ENCODE measurements at places on chromosomes 12 and 14. TPM values are rescaled to one million over a fixed set of nuclear protein-coding genes. Genes with fewer than 3 reads are reported as not detected.
A peak's percentile ranks its signal among the peaks of the same experiment; 100 is the strongest.

GRCh38 chr14:54935958-54936357, 33.3 kb upstream of the GCH1 start:
- H3K4me3 ChIP-seq: no peak overlapping the region
- no peak for DNase-seq
- peaks cover 3% of the 10 kb centered on the region for H3K36me3 ChIP-seq
- no peaks in the 10 kb centered on the region for H3K27me3 ChIP-seq

DNA sequence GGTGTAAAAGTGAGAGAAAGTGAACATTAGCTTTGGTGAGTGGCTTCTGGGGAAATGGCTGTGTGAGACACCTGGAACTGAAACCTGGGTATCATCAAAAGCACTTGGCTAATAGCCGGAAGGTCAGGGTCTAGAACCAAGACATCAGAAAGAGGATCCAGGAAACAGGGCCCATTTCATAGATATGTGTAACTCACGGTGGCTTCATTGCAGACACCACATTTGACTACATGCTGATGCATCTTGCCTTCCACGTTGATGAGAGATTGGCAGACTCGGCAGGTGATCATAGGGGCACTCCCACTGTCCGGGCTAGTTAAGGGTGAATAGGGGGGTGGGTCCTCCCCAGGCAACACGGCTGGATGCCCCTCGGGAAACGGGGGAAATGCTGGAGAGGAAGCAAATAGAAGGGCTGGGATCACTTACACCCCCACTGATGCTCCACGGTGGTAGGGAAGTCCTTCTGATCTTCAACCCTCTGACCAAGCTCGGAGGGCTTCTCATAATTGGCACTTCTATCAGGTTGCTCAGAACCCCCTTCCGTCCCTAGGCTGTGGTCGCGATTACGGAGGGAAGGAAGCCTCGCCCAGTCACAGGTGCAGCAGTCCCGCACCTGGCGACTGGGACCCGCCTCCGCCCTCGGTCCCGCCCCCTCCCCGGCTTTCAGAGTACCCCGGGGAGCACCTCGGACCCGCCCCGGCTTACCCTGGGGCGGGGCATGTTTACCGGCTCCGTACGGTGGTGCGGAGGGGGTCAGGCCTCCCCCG, 593 bp downstream of the PIP4P1 start:
- H3K4me3 ChIP-seq: peak overlapping the region; percentile 79
- H3K27ac ChIP-seq: peak overlapping the region; percentile 85
- peaks cover 24% of the 10 kb centered on the region for H3K36me3 ChIP-seq
- peak; percentile 75 for DNase-seq
- peaks cover 10% of the 10 kb centered on the region for H3K4me1 ChIP-seq
- H3K27me3 ChIP-seq: no peaks in the 10 kb centered on the region

DNA sequence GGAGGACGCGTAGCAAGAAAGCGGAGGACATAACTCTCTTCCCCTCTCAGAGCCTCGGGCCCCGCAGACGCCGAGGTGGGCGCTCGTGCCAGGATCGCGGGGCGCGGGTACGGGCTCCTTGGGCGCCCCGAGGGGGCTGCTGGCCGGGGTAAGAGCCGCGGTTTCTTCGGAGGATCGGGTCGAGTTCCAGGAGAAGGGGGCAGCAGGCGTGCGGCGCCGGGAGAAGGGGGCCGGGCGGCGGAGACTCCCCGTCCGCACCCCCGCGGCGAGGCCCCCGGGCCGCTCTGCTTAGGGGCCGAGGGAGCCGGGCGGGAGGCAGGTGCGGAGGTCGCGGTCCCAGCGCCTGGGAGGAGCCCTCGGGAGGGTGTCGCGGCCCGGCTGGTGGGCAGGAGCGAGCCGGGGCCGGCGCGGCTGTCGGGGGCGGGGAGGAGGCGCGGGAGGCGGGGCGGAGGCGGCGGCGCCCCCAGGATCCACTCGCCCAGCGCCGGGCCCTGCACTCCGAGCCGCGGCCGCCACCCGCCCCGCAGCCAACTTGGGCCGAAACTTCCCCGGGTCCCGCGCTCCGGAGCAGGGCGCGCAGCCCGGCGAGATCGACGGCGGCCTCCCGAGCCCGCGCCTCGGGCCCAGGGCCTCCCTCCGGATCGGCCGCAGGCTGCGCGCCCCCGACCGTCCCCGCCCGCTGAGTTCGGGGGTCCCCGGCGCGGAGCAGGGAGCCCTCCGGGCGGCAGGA, 64.4 kb downstream of the FBXL14 start:
- peaks cover 5% of the 10 kb centered on the region for H3K4me1 ChIP-seq
- peaks cover 78% of the 10 kb centered on the region for H3K27me3 ChIP-seq
- H3K4me3 ChIP-seq: peak overlapping the region; percentile 74

DNA sequence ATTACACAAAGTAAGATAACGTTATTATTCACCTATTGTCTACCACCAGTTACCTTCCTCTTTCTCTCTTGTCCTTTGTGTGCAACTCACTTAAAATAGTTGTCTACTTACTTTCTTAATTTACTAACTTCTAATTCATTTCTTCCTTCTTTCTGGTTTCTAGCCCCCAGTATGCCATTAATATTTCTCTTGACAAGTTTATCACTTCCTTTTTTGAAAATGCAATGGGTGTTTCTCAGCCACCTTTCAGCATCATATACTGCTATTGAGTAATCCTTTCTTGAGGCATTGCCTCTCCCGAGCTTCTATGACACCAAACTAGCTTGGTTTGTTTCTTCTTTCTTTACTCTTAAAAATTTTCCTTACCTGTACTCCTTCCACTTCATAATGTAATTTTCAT, 633.6 kb downstream of the TMTC2 start:
- no peak for DNase-seq
- no peaks in the 10 kb centered on the region for H3K27me3 ChIP-seq
- no peaks in the 10 kb centered on the region for H3K36me3 ChIP-seq
- H3K4me1 ChIP-seq: no peaks in the 10 kb centered on the region
- H3K4me3 ChIP-seq: no peak overlapping the region

GRCh38 chr12:116274551-116275375, 2.7 kb downstream of the MED13L start:
- no peaks in the 10 kb centered on the region for H3K4me1 ChIP-seq
- H3K27ac ChIP-seq: no peak overlapping the region
- no peaks in the 10 kb centered on the region for H3K27me3 ChIP-seq
- no peak overlapping the region for H3K4me3 ChIP-seq
- DNase-seq: no peak
- no peaks in the 10 kb centered on the region for H3K36me3 ChIP-seq

- H3K4me1 ChIP-seq: no peaks in the 10 kb centered on the region
- no peak overlapping the region for H3K4me3 ChIP-seq
- H3K27me3 ChIP-seq: no peaks in the 10 kb centered on the region
- no peak overlapping the region for H3K27ac ChIP-seq
- DNase-seq: no peak
Observed at GRCh38 chr12:112904571-112904970, 2.2 kb upstream of the OAS1 start.

GRCh38 chr14:90760591-90761316, 55.5 kb downstream of the TTC7B start:
- peaks cover 11% of the 10 kb centered on the region for H3K4me1 ChIP-seq
- H3K27me3 ChIP-seq: peaks cover 3% of the 10 kb centered on the region
- H3K27ac ChIP-seq: no peak overlapping the region
- H3K4me3 ChIP-seq: no peak overlapping the region
- no peaks in the 10 kb centered on the region for H3K36me3 ChIP-seq
- peak; percentile 51 for DNase-seq

DNA sequence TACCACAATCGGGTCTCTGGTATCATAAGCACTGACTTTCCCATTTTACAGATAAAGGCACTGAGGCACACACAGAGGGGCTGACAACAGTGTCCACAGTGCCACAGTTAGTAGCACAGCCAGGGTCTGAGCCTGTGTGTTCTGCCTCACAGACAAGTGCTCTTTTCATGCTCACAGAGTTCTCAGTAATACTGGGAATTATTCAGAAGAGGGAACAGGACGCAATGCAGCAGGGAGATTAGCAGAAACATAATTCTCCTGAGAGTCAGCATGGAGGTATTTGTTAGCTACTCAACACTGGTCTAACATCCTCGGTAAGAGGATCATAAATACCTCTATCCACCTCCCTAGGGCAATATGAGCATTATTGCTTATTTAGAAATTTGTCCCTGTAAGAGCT, 219.3 kb upstream of the EEA1 start:
- DNase-seq: no peak
- no peak overlapping the region for H3K4me3 ChIP-seq
- H3K27me3 ChIP-seq: no peaks in the 10 kb centered on the region
- H3K36me3 ChIP-seq: no peaks in the 10 kb centered on the region

- no peak overlapping the region for H3K4me3 ChIP-seq
- no peak for DNase-seq
- H3K27ac ChIP-seq: no peak overlapping the region
- no peaks in the 10 kb centered on the region for H3K4me1 ChIP-seq
- H3K27me3 ChIP-seq: no peaks in the 10 kb centered on the region
- H3K36me3 ChIP-seq: no peaks in the 10 kb centered on the region
Observed at GRCh38 chr14:50123062-50123461, 6.7 kb upstream of the VCPKMT start.

DNA sequence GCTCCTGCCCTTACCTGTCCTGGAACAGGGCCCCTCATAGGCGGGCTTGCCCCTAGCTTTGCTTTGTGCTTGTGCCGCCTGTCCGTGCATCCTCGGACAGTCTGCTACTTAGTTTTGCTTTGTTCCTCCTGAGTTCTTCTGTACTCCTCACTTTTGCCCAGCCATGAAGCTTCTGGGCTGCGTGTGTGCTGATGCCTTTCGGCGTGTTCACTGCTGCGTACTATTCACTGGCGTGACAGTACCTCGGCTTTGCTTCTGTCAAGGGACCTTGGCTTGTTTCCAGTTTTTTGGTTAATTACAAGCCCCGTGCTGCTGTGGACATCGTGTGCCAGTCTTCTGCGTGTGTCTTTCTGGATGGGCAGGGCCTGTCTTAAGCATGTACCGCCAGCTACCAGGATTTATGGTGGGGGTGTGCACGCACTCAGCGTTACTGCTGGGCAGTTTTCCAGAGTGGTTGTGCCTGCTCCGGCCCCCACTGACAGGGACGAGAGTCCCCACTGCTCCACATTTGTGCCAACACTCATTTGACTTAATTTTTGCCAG, 2.5 kb downstream of the PACS2 start:
- H3K27ac ChIP-seq: no peak overlapping the region
- H3K27me3 ChIP-seq: 0 out of 2 replicates have a peak, but pooled peaks cover 4% of the 10 kb centered on the region
- peaks cover 3% of the 10 kb centered on the region for H3K4me1 ChIP-seq
- no peak overlapping the region for H3K4me3 ChIP-seq
- H3K36me3 ChIP-seq: no peaks in the 10 kb centered on the region
- DNase-seq: no peak

DNA sequence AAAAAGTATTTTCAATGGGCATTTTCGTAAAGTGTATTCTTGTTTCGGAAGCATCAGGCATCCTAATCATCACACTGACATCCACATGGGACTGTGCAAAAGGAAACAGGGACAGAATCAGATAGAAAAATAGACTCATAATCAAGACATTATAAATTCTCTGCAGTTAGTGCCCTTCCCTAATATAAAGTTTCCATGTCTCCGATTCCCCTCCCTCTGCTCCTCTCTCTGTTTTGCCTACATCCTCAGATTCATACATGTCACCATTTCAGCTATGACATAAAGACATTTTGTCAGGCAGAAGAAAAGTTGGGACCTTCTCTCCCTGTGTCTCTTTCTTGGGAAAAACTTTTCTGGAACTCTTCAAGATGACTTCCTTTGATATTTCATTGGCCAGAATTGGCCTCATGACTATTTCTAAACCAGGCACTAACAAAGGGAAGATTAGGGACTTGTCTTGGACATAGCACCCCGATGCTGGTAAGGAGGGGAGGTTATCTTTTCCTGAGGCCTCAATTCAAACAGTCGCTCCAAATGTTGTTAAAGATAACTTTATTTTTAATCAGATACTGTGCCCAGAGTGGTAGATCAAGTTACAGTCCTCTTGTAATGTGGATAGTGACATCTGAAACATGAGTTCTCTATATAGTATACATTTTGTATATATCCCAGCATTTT, 212.1 kb upstream of the BTG1 start:
- no peaks in the 10 kb centered on the region for H3K4me1 ChIP-seq
- H3K27ac ChIP-seq: no peak overlapping the region
- no peaks in the 10 kb centered on the region for H3K36me3 ChIP-seq
- H3K4me3 ChIP-seq: no peak overlapping the region
- no peaks in the 10 kb centered on the region for H3K27me3 ChIP-seq
- no peak for DNase-seq

GRCh38 chr12:87982208-87982607, 47.0 kb downstream of the C12orf50 start:
- H3K27ac ChIP-seq: no peak overlapping the region
- H3K36me3 ChIP-seq: no peaks in the 10 kb centered on the region
- H3K4me1 ChIP-seq: no peaks in the 10 kb centered on the region

DNA sequence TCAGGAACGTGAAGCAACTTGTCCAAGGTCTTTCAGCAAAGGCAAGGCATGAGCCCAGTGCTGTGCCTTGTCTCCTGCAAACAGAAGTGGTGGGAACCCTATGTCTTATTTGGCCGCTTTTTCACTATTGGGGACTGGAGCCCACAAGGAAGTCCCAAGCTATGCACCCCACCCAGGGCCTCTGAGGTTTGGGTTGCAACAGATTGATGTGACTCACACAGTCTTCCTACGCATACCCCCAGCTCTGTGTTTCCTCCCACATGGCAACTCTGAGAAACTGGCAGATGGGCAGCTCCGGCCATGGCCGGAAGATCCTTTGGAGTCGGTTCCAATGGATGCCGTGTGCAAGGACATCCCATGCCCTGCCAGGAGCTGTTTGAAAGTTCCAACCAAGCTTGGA, 28.3 kb upstream of the CMKLR1 start:
- no peaks in the 10 kb centered on the region for H3K4me1 ChIP-seq
- DNase-seq: no peak
- no peak overlapping the region for H3K4me3 ChIP-seq
- no peaks in the 10 kb centered on the region for H3K36me3 ChIP-seq
- no peak overlapping the region for H3K27ac ChIP-seq

DNA sequence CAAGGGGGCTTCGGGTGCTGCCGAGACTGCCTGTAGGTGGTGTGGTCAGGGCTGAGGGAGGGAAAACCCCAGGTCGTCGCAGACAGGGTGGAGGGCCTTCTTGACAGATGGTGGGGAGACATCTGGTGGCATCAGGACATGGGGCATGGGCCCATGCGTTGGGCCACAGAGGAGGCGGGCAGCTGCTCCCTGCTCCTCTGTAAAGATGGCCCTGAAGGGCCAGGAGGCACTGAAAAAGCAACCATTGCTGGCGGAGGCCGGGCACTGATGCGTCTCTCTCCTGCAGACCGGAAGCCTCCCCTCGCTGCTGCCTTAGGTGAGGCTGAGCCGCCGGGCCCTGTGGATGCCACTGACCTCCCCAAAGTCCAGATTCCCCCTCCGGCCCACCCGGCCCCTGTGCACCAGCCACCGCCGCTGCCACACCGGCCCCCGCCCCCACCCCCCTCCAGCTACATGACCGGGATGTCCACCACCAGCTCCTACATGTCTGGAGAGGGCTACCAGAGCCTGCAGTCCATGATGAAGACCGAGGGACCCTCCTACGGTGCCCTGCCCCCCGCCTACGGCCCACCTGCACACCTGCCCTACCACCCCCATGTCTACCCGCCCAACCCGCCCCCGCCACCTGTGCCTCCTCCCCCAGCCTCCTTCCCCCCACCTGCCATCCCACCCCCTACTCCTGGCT, 28.8 kb downstream of the CCNK start:
- no peak for DNase-seq
- no peak overlapping the region for H3K27ac ChIP-seq
- H3K27me3 ChIP-seq: no peaks in the 10 kb centered on the region
- no peak overlapping the region for H3K4me3 ChIP-seq
- H3K36me3 ChIP-seq: peaks cover 54% of the 10 kb centered on the region
- H3K4me1 ChIP-seq: no peaks in the 10 kb centered on the region

Gene PSMB11
- not detected for total RNA-seq

Gene AQP2
- total RNA-seq: not detected

Gene SERPINA9
- not detected for total RNA-seq

Gene ADAMTS20
- total RNA-seq: 4.5 TPM

Gene CCDC197
- not detected for total RNA-seq

Gene PTGER2
- 1.2 TPM for total RNA-seq

Gene TMEM132C
- 0.59 TPM for total RNA-seq

Gene CCDC177
- total RNA-seq: 2.9 TPM

Gene RND1
- 16.2 TPM for total RNA-seq

Gene TAS2R19
- 0.99 TPM for total RNA-seq

Gene INHBE
- total RNA-seq: 7.0 TPM

Gene DBX2
- total RNA-seq: not detected
